Activated CD4-positive, alpha-beta T cell treated with anti-CD3 and anti-CD28 coated beads, Interleukin-10, Interleukin-2, amounts not matched to agents 100 ng/mL and 50 ng/mL, durations not matched to agents 16 hours and 8 hours (primary cell): ENCODE measurements at places on chromosomes 6 and 20.
A peak's percentile ranks its signal among the peaks of the same experiment; 100 is the strongest.

DNA sequence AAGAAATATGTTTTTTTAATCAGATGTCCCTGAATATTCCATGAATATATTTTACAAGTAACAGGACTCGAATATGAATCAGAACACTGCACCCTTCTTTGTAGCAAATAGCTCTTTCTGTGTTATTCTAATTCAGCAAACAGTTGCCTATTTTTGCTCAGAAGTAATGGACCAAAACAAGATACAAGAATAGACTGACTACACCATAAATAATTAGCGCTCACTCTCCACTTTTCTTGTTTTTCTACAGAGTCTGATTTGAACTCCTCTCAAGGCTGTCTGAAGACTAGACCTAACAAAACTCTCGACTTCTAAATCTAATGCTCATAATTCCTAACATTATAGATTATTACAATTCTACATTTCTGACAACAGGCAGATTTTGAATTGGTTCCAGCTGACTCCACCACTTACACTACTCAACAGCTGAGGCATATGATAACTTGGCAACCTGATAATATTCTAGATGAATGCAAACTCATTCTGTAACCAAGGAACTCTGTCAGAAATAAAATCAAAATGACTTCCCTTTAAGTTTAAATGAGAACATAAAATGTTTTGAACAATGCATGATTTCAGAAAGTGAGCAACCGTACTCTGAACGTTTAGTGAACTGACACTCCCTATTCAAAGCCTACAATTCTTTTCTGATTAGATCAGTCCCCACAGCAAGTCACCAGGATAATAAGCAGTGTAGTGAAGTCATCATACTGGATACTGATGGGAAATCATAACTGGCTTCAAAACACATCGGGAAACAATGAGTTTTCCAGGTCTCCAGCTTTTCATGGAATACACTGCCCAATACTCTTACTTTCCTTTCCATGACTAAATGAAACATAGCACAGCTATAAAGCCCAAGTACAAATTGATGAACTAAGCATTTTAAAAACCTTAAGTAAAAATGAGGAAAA lies 114.2 kb upstream of the BEND6 start:
- no peak for DNase-seq

DNA sequence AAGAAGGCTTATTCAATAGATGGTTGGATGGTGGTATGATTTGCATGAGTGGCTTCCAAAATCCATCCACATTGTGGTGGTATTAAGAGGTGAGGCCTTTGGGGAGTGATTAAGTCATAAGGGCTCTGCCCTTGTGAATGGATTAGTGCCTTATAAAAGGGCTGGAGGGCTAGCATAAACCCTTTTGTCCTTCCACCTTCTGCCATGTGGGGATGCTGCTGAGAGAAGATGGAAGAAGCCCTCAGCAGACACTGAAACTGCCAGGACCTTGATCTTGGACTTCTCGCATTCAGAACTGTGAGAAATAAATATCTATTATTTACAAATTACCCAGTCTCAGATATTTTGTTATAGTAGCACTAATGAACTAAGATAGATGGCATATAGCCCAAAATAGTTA lies 27.8 kb upstream of the SRPK1 start:
- DNase-seq: peak; percentile 21

- no peak for DNase-seq
These were observed 142.3 kb upstream of the SLC22A16 start for GRCh38 chr6:110618591-110619267.

DNA sequence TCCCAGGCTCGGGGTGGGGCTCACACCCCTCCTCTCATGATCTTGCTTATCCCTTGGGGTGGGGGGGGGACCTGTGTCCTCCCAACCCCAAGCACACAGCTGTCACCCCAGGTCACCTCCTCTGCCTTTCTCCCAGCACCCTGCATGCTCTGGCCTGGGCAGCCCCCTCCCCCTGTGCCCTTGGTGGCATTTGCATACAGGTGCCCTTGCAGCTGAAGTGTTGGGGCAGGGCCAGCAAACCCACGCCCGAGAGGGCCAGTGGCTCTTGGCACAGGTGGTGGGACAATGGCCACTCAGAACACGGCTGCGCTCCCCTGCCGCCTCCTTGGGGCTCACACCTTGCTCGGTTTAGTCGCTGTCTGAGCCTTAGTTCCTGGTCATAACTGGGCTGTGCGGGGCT lies 11.3 kb upstream of the MYT1 start:
- DNase-seq: no peak
